ACHN (cell line): ENCODE measurements at places on chromosomes 1 and 21.

DNA sequence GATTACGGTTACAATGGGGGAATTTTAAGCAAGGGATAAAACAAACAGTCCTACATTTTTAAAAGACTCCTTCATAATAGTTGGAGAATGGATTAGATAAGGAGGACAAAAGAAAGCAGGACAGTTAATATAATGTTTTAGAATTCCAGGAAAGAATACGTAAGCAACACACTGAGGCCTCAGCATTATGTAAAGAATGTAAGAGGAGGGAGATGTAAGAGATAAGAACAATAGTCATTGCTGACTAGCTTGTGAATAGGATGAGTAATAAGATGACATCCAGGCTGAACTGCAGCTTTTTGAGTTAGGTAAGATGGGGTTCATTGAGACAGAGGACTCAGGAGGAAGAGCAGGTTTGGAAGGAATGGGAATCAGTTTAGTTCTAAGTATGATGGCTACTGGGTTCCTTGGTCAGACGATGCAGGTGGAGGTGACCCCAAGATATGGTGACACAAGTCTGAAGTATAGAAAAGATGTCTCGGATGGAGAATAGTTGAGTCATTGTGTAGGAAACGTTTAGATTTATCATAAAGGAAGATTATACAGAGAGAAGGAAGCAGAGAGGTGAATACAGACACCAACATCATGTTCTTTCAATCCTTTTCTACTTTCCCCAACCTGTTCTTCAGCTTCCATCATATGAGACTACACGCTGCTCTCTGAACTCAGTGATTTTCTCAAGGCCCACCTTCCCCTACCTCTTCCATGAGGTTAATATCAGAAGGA lies 372.8 kb downstream of the PTBP2 start:
- DNase-seq: no peak

DNA sequence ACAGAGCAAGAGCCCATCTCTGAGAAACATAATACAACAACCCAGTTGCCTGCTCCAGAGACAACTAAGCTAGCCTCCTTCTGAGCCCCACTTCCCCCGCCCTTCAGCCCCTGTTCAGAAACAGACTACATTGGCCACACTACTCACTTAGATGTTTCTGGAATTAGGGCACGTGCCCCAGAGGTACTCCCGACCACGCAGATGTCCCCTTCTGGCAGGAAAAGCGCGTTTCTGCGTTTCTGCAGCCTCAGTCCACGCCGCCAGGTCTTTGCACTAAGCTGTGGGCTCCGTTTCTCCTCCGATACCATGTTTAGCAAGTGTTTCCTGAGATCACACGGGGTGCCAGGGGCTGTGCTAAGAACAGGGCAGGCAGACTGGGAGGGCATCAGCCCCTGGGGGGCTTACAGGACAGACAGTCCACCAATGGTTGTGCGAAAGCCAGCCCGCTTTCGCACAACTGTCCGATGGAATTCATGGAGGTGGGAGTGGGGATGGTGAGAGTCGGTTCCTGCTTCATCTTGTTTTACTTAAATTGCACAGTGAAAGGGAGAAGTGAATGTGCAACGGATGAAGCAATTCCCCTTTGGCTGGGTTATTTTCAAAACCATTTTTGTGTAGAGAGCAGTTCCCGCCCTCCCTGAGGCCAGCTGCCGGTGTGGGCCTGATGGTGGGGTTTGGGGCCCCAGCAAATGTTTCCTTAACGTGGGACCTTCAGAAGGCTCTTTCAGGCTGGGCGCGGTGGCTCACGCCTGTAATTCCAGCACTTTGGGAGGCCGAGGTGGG lies 2.7 kb downstream of the PIK3CD start:
- DNase-seq: no peak

- DNase-seq: no peak
Measured at GRCh38 chr1:5881526-5882222, 110.6 kb downstream of the NPHP4 start.

DNA sequence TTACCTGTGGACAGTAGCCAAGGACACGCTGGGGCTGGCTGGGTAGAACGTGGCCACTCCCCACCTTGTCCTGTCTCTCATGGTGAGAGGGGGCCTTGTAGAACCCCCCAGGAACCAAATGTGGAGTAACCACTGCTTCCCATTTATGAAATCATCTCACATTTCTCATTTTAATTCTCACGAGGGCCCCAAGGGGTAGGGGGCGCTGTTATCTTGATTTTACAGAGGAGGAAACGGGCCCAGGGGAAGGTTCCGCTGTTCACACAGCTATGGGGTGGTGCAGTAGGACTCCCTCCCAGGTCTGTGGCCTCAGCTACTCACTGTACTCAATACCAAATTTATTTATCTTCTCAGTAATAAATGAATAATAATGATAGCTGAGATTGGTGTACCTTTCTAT lies 5.5 kb downstream of the SMPDL3B start:
- peak; percentile 18 for DNase-seq

- DNase-seq: no peak
Measured at GRCh38 chr1:157639800-157640199, 41.9 kb upstream of the FCRL4 start.

- DNase-seq: no peak
Measured at GRCh38 chr1:238177960-238178645, 287.4 kb upstream of the ZP4 start.

GRCh38 chr21:29237110-29238052 lies 61.3 kb upstream of the BACH1 start:
- DNase-seq: no peak

DNA sequence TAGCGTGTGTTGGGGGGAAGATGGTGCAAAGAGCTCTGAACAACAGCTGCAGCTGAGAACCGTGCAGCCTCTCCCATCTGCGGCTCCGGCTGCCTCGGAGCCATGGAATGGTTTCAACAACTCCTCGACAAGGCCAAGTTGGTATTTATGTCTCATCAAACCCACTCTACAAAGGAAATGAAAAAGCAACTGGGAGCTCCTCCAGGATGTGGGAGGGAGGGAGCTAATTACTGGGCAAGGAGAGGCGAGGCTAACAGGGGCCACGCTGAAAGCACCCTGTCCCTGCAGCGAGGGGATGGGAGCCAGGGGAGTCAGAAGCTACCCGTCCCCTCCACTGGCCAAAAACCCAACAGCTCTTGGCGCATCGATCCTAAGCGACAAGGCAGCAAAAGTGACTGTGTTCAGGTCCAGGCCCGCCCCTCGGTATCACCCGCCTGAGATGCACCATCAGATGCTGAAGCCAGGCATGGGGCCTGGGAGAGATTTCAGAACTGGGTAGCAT lies 63.1 kb downstream of the ACOT7 start:
- DNase-seq: no peak

DNA sequence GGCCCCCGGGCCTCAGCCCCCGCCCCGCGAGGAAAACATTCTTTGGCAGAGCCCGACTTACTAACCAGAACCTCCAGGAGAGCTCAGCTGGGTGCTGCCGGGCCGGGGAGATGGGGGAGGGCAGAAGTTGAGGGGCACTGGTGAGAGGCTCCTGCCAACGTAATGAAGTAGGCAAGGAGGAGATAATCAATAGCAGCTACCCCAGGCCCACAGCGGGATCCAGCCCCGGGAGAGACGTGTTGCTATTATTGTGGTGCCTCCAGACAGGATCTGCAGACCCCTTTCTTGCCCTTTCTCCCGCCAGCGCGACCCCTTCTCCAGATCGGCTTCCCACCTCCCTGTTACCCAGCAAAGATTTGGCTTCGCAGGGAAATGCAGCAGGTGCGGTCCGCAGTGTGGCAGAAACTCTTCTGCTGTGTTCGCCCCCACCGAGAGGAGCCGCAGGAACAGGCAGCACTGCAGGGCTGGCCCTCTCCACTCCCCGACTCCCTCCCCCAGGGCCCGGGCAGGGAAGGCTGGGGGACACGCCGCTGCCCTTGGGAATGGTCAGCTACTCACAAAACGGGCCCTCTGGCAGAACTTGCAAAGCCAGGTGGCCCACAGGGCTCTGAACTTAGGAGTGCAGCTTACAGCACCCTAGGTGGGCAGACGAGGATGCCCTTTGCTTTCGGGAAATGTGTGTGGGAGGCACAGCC lies 1.5 kb upstream of the KCNA2 start:
- DNase-seq: no peak
